Renal pelvis (tissue), 12 donors: ENCODE measurements at places on chromosomes 2 and 18. TPM values are rescaled to one million over a fixed set of nuclear protein-coding genes. Genes with fewer than 3 reads are reported as not detected.

The PTGR3 gene
- 46.4 TPM for polyA plus RNA-seq

The ACADL gene
- polyA plus RNA-seq: 26.3 TPM

The SH3RF3 gene
- polyA plus RNA-seq: 5.6 TPM

The ARL6IP6 gene
- polyA plus RNA-seq: 58.1 TPM

The ACMSD gene
- 37.0 TPM for polyA plus RNA-seq

The L3MBTL4 gene
- 5.7 TPM for polyA plus RNA-seq

The PHLPP1 gene
- 17.9 TPM for polyA plus RNA-seq

The OR6B2 gene
- polyA plus RNA-seq: not detected

The CRACDL gene
- 3.0 TPM for polyA plus RNA-seq

The GALM gene
- 65.8 TPM for polyA plus RNA-seq

The THSD7B gene
- 4.3 TPM for polyA plus RNA-seq

The NLRC4 gene
- 1.2 TPM for polyA plus RNA-seq

The CNTNAP5 gene
- polyA plus RNA-seq: not detected

DNA sequence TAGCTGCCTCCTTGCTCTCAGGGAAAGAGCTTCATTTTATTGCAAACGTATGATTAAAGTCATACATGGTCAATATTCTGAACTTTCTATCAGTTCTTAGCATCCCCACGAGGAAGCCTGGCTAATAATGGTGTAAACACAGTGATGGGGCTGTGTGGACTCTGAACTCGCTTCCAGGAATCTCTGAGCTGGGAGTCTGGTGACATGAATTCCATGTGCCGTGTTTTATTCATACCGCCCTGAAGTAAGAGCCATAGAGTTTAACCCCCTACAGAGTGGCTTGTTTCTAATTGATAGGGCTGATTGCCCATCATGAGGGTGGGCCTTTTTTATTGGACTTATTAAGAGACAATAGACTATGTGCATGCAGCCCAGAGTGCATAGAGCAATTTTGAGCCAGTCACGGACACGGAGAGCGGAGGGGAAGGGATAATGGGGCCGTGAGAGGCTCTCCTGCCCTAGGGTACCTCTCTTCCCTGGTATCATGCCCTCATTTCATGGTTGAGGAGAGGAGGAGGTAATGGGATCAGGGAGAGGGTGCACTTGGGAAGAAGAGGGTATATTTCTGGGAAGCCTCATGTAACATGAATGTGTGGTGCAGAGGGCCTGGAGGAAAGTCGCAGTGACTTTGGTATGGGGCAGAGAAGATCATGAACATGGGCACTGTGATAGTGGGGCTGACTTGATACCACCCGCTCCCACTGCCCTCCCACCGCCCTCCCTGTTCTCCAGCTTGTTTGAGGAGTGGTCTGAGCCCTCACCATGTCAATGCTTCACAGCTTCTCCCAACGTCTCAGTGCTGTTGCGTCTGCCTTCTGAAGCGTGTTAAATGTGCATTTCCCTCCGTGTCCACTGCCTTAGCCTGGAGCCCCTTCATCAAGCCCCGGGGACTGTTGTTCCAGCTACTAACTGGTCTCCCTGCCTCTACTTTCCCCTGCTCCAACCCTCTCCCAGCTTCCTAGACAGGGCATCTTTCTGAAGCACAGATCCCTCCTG, 73.2 kb downstream of the IL1R2 start:
- no peak for DNase-seq

DNA sequence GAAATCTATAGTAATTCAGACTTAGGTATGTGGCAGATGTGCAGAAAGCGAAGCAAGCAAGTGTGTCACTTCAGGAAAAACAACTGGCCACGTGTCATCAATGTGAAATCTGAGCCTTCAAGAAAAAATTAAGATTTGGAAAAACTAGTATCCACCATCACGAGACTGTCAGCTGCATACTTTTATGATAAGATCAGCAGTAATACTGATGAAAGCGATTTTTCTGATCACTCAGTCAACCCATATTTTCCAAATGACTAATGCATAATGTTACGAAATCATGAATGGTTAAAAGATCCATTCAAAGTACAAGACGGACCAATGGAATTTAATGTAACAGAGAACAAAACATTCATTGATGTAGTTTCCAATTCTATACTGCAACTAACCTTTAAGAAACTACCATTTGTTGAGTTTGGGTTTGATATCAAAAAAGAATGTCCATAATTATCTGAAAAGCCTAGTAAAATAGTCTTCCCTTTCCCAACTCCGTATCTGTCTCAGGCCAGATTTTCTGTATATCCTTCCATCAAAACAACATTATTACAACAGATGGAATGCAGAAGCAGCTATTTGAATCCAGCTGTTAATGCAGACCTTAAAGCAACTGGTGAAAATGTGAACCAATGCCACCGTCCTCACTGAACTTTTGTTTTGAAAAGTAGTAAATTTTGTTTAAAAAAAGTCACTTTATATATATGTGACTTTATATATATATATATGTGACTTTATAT, 17.0 kb upstream of the BCL2 start:
- DNase-seq: no peak

- no peak for DNase-seq
These were observed 6.0 kb downstream of the IGFBP5 start for GRCh38 chr2:216689397-216689796.

DNA sequence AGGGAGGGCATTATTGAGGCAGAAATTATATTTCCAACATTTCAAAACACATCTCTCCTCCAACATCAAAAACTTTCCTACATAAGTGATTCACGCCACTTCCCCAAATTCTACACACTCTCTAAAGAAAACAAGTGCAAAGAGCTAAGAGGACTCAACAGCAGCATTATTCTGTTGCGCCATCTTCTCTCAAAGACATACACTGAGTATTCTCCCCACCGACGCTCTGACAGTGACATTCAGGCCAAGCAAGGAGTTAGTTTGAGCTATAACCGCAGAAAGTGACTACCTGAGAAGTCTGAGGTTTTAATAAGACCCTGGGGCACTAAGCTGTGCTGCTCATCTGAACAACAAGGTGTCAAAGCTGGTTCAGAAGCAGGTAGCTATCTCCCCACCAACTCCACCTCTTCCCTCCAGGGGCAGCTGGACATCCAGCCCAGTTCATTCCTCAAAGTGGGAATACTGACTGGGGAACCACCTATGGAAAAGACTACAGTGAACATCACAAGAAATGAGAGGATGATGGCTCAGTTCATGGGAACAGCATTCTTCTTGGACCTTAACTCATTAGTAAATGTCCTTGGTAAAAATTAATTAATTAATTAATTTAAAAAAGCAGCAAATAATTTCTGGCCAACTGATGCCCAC, 309.5 kb upstream of the CCDC68 start:
- no peak for DNase-seq

DNA sequence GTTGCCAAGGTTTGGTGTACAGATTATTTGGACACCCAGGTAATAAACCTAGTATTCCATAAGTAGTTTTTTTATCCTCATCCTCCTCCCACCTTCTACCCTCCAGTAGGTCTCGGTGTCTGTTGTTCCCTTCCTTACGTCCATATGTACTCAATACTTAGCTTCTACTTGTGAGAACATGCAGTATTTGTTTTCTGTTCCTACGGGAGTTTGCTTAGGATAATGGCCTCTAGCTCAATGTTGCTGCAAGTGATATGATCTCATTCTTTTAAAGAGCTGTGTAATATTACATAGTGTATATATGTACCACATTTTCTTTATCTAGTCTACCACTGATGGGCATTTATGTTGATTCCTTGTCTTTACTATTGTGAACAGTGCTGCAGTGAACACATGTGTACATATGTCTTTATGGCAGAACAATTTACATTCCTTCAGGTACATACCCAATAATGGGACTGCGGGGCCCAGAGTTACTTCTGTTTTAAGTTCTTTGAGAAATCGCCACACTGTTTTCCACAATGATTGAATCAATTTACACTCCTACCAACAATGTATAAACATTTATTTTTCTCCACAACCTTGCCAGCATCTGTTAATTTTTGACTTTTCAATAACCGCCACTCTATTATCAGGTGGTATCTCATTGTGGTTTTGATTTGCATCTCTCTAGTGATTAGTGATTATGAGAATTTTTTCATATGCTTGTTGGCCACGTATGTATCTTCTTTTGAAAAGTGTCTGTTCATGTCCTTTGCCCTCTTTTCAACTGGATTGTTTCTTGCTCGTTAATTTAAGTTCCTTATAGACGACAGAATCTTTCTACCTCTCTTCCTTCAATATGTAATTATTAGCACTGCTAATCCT, 88.0 kb downstream of the MEMO1 start:
- DNase-seq: no peak

DNA sequence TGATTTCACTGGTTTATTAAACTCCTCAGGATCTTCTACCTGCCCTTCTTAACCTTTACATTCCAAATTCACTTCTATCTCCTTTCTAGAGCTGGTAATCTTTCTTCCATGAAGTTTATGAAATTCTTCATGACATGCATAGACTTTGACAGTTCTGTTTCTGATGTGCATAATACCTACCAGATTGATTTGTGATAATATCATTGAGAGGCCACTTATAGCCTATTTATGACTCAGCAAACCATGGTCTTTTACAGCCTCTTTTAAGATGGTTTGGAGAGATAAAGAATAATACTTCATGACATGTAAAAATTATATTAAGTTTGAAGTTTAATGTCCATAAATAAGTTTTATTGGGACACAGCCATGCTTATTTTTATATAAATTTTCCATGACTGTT, 14.0 kb downstream of the SCN2A start:
- DNase-seq: no peak

- no peak for DNase-seq
These were observed 42.1 kb downstream of the TPGS2 start for GRCh38 chr18:36786686-36787085.

DNA sequence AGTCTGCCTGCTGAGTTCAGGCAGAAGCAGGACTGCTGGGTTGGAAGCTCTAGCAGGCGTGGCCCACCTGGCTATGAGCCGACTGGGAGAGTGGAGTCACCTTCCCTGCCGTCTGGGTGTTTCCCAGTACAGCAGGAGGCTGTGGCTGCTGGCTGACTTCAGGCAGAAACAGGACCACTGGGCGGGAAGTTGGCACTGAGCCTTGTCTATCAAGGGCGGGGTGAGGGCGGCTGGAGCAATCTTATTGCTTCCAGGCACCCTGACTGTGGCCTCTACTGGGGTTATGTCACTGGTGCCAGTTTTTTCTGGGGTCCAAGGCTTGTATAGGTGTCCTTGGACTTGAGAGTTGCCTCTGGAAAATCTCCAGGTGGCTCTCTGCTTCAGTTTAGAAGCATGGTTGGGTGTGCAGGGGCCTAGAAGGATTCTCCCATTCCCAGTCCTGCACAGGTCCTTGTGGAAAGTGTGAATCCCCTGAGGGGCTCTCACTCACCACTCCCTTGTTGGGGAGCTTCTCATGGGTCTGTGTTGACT, 30.5 kb downstream of the LTBP1 start:
- DNase-seq: no peak

DNA sequence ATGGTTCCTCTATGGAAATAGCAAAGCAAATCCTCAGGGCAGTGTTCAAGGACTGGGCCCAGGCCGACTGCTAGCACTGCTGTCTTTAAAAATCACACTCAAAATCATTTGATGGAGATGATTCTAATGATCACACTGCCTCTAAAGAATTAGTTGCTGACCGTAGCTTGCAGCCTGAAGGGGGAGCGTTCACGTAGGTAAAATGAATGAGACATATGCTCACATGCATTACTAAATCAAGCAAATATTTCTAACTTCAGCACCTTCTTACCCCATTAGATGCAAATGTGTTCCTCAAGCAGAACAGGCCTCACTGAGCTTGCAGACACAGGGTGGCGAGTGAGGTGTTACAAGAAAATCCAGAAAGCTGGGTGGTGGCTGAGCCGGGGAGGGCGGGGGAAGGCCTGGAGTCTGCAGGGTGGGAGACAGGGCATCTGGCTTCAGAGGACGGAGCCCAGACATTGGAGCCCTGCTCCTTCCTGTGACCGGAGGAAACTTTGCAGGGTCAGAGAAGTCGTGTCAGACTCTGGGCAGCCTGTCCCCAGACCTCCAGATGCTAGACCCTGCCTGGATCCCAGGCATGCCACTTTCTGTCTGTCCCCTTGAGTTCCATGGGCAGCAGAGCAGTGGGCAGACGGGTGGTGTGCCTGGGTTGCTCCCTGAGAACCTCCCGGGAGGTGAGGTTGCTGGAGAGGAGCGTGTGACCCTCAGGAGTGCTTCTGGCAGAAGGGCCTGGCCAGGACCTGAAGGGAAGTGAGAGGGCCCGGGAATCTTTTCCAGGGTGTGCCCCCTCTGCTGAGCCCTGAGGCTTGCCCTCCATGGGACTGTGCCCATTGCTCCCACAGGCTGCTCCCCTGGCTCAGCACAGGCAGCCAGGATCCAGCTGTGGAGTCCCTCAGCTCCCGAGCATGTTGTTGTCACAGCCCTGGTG, 7.1 kb upstream of the NPPC start:
- DNase-seq: no peak

- peak; percentile 76 for DNase-seq
These were observed 217.0 kb upstream of the DTNA start for GRCh38 chr18:34493099-34493544.

DNA sequence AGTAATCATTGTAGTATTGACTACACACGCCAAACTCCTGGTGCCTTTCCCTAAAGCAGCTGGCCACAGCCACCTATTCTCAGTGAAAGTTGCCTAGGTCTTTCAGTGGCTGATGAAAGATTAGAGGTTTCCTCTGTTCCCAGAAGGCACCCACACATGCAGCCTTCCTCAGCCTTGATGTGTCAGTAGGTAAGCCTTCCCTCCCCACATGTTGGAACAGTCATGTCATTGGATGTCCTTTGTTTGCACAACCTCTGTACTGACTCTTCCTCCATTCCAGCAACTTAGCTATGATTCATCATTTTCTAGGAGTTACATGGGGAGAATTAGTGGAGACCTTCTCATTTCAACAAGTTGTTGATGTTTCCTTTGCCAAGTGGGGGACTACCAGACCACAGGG, 630.8 kb upstream of the SLC39A10 start:
- no peak for DNase-seq
